ENCODE measurements at places on chromosomes 16 and 17.

DNA sequence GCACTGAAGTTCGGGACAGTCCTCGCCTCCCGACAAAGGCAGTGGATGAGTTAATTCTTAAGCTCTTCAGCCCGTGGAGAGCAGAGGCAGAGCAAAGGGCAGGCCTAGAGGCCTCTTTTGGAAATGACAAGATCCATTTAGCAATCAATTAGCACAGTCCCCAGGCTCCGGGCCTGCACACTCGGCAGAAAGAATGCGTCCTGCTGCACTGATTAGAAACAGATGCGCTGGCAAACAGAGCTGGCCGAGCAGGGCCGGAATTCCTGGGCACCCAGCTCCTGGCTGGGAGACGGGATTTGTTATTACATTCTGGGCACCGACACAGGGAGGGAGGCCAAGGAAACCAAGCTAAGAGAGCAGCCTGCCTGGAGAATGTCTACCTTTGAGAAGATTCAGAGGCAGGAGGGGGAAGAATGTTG is 162.9 kb downstream of the COPRS start:
- DNase-seq, result no peak

DNA sequence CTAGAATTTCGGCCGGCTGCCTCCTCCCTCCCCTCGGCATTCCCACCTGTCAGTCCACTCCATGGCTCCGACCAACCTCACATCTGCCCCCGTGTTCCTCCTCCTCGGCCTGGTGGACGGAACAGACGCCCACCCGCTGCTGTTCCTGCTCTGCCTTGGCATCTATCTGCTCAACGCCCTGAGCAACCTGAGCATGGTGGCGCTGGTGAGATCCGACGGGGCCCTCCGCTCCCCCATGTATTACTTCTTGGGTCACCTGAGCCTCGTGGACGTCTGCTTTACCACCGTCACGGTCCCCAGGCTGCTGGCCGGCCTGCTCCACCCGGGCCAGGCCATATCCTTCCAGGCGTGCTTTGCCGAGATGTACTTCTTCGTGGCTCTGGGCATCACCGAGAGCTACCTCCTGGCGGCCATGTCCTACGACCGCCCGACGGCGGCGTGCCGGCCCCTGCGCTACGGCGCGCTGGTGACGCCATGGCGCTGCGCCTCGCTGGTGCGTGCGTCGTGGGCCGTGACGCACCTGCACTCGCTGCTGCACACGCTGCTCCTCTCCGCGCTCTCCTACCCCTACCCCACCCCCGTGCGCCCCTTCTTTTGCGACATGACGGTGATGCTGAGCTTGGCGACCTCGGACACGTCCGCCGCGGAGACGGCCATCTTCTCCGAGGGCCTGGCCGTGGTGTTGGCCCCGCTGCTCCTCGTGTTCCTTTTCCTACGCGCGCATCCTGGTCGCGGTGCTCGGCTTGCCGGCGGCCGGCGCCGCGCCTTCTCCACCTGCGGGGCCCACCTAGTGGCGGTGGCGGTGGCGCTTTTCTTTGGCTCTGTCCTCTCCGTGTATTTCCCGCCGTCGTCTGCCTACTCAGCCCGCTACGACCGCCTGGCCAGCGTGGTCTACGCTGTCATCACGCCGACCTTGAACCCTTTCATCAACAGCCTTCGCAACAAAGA is at the start of gene OR3A2:
Gene OR3A2, minus strand, starts transcription at position 440 of the 948 bp plus-strand sequence.
- no peak for DNase-seq

GRCh38 chr16:82396509-82396908 is 226.5 kb upstream of the MPHOSPH6 start:
- no peak for DNase-seq

GRCh38 chr17:76683921-76684745 is 26.6 kb downstream of the MXRA7 start:
- DNase-seq, result no peak

DNA sequence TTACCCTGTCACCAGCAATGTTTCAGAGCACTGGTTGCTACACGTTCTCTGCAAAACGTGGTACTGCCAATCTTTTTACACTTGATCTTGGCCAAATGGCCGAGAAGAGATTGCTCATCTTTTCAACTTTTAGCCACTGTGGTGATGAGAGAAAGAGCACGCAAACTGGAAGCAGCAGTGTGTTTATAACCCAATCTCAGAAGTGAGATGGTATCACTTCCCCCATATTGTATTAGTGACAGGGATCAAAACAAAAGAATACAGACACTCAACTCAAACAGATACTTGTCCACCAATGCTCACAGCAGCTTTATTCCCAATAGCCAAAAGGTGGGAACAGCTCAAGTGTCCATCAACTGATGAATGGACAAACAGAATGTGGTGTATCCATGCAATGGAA is 72.1 kb upstream of the FA2H start:
- no peak for DNase-seq

DNA sequence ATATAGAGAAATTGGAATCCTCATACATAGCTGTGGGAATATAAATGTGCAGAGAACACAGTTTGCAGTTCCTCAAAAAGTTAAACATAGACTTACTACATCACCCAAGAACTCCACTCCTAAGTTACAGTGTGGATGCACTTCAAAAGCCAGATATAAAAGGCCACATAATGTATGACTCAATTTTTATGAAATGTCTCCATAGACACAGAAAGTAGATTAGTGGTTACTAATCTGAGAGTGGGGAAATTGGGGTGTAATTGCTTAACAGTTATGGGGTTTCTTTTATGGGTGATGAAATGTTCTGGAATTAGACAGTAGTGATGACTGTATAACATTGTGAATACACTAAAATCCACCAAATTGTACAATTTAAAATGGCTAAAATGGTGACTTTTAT is 60.9 kb downstream of the CACNG1 start:
- DNase-seq, result no peak

DNA sequence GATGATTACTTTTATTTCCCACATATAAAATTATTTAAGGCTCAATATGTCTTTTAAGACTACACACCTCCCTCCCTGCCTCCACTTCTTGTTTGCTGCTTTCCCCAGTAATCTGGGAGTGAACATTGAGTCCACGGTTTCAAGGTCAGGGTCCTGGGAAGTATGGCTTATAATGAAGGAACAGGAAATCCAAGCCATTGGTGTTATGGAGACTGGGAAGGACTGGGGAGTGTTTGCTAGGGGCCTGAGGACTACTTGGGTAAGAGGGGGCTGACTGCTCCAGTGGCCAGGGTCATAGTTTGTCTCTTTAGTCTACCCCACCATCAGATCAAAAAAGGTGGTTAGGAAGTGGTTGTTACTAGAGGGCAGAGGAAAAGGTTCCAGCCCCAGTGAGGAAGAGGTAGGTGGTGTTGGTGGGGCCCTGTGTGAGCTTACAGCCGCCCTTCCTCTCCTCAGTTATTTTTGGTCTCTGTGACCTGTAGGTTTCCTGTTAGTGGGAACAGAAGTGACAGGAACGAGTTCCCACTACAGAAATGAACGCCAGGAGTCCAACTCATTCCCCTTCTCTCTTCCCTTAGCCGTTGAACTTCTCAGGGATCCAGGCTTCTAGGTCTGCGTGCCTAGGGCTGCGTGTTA is 742 bp upstream of the SLC16A13 start:
- no peak for DNase-seq

DNA sequence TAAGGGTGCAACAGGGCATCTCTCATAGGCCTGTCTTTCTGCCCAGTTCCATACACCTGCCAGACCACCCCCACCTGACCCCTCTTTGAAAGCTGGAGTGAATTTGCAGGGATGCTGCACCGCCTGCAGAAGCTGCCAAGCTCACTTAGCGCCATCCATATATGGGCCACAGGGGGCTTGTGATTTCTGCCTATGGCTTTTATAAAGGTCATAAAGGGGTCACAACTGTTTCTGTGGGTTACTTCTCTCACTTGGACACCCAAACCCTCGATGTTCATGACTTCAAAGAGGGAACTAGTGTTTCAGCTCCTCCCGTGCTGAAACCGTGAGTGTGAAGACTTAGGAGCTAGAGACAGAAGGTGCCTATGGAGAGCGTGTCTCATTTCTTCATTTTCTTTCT is 23.9 kb upstream of the MEAK7 start:
- DNase-seq, result no peak

Measured in activated CD4-positive, alpha-beta T cell treated with anti-CD3 and anti-CD28 coated beads for 24 hours (primary cell).